Right lung (tissue), 10 donors: ENCODE measurements at places on chromosomes 2 and 18.

- no peak for DNase-seq
These were observed 40.5 kb downstream of the ROCK1 start for GRCh38 chr18:21071071-21071470.

GRCh38 chr2:225010804-225011203 is 31.5 kb downstream of the DOCK10 start:
- no peak for DNase-seq

GRCh38 chr2:49271060-49271606 is 116.8 kb upstream of the FSHR start:
- no peak for DNase-seq

GRCh38 chr2:26733413-26733812 is 30.7 kb upstream of the SLC35F6 start:
- peak; percentile 51 for DNase-seq

GRCh38 chr2:138670734-138671133 is 109.5 kb downstream of the NXPH2 start:
- no peak for DNase-seq

DNA sequence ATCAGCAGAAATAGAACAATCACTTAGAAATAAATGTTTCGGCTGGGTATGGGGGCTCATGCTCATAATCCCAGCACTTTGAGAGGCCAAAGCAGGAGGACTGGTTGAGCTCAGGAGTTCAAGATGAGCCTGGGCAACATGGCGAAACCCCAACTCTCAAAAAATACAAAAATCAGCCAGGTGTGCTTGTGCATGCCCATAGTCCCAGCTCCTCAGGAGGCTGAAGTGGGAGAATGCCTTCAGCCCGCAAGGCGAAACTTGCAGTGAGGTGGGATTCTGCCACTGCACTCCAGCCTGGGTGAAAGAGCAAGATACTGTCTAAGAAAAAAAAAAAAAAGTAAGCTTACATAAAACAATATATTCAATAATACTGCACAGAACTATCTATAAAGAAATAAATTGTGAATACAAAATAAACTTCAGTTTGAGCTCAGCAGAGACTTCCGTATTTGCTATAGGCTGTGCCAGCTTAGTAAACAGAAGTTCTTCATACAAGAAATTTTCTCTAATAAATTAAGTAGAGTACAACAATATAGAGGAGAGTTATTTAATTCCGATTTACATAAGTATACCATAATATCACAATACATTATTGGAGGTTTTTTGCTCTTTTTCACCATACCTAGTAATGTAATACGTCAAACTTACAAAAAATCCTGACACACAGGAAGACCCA is 43.6 kb downstream of the SRBD1 start:
- DNase-seq: no peak

DNA sequence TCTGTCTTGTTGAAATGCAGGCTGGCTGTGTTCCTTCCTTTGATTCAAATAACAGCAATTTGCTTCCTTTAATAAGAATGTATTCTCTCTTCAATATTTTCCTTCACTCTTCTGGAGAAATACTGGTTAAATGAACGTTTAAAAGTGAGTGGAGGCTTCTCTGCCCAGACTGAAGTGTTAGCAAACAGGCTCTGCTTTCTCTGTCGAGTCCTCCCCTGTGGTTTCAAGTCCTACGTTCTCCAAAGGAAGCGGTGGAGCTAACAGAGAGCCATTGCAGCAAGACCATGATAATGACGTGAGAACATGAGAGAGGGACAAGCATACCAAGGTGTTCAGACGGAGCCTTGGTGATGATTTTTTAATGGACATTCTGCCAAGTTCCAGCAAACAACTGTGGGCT is 26.2 kb upstream of the PID1 start:
- no peak for DNase-seq

DNA sequence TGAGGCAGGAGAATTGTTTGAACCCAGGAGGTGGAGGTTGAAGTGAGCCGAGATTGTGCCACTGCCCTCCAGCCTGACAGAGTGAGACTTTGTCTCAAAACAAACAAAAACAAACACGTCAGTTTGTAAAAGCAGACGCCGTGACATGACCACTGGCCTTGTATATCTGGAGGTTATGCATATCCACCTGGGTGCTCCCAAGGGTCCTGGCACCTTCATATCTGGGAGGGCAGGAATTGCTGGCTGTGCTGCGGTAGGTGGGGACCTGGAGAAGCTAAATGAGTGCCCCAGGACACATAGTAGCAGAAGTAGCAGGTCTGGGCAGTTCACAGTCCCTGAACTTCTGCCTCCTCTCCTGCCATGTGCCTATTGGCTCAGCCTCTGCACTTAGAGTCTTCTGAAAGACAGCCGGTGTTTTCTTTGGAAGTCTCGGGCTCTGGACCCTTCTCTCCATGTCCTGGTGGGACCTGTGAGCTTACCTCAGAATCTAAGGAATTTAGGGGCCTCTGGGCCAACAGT is 30.9 kb upstream of the IL1R2 start:
- DNase-seq: no peak

DNA sequence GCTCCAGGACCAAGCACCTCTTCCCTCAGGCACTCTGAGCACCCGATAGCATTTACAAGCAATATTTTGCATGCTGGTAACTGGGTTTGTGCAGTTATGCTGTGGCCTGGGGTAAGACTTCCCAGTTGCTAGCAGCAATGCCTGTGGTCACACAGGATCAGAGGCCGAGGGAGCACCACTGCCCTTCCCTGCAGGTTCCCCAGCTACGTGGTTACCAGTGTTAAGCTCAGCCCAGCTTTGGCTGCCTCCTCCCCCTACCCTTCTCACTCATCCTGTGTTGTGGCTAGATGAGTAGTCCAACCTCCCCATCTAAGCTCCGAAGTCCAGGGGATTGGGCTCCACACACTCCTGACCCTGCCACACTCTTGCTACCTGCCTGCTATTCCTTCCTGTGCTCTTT is 141.1 kb downstream of the CELF4 start:
- no peak for DNase-seq

GRCh38 chr2:40450066-40450795 is 1.7 kb downstream of the SLC8A1 start:
- DNase-seq: no peak

- DNase-seq: no peak
These were observed 1.2 kb downstream of the KCNF1 start for GRCh38 chr2:10912796-10913455.

DNA sequence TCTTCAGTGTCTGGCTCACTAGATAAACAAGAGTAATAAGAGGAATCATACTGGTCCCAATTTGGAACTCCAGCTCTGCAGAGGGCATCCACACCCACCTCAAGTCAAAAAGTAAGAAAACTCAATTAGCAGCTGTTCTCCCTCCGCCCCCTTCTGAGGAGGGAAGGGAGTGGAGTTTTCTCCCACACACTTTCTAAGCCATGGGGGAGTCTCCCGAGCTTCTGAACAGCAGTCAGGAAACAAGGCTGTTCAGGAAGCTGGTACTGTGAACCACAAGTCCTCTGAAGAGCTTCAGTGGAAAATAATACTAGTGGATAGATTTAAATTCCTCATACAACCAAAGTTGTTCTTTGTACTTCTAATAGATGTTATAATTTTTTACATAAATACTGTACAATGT is 32.9 kb upstream of the SPTBN1 start:
- DNase-seq: no peak

DNA sequence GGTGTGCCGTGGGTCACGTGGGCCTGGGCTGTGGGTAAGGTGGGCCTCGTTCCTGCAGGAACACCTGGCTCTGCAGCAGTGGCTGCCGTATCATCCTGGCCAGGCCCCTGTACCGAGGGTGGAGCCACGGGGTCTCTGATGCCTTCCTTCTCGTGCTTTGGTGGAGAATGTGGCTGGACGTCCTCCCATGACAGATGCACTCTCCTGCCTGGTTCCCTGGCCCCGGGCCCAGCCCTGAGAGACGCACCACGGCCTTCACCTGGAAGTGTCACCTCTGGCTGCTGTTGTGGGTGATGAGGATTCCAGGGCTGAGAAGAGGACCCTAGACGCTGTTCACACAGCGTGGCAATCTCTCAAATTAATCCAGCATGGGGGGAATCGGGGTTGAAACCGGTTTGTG is 49.5 kb downstream of the NFATC1 start:
- no peak for DNase-seq

DNA sequence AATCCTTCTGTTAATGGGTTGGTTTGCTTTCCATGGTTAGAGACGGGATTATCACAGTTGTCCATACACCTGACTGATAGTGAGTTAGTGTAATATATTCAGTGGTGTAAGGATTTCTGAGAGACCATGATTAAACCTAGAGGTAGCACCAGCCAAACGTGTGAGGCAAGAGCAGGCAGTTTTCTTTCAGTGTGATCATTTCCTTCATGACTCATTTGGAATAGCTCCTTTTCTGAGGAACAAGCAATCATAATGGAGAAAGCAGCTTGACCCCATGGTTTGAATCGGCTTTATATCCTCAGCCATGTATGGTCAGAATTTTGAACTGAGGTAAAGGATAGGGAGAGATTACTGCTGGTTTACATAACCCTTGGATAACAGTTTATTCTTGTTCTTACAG is 2.9 kb downstream of the MXD1 start:
- DNase-seq: no peak

DNA sequence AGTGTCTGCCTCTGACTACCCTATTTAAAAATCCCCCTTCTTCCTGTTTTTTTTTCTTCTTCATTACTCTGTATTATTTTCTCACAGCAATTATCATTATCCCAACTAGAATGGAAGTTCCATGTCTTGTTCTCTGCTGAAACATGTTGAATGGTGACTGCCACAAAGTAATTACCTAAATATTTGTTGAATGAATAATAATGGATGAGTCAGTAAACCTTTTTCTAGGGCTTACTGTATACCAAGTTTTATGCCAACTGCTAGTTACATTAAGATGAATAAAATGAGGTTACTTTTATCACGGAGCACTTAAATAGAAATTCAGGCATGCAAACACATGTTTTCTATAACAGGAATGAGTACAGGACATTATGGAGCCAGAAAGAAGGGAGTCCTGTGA is 490.6 kb downstream of the THSD7B start:
- DNase-seq: no peak

- DNase-seq: no peak
These were observed 273.6 kb downstream of the PIEZO2 start for GRCh38 chr18:10875811-10876210.

- DNase-seq: no peak
These were observed 643.1 kb downstream of the CNTNAP5 start for GRCh38 chr2:124668161-124668560.
